Stimulated activated CD8-positive, alpha-beta memory T cell treated with anti-CD3 and anti-CD28 coated beads, Interleukin-7, amount 100 ng/mL, for 4 hours (primary cell): ENCODE measurements at places on chromosomes 3 and 15.

DNA sequence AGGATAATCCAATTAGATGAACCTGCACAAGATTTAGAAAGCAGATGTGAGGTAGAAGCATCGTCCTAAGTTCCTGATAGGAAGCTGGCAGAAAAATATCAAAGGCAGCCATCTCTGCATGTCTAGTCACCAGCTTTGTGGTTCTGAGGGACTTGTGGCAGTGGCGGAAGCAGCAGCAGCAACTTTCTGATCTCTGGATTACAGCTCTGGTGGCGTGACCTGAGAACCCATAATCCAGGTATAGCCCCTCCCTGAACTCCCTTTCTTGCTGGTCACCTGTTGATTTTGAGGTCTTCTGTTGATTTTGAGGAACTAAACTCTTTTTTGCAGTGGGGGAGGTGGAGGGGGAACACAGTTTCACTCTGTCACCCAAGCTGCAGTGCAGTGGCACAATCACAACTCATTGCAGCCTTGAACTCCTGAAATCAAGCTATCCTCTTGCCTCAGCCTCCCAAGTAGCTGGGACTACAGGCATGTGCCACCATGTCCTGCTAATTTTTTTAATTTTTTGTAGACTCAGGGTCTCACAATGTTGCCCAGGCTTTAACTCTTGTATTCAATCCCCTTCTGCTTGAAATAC, 7.9 kb downstream of the FSIP1 start:
- no peak for DNase-seq

- DNase-seq, result no peak
Observed at GRCh38 chr15:43941071-43941470, 114.3 kb downstream of the WDR76 start.

DNA sequence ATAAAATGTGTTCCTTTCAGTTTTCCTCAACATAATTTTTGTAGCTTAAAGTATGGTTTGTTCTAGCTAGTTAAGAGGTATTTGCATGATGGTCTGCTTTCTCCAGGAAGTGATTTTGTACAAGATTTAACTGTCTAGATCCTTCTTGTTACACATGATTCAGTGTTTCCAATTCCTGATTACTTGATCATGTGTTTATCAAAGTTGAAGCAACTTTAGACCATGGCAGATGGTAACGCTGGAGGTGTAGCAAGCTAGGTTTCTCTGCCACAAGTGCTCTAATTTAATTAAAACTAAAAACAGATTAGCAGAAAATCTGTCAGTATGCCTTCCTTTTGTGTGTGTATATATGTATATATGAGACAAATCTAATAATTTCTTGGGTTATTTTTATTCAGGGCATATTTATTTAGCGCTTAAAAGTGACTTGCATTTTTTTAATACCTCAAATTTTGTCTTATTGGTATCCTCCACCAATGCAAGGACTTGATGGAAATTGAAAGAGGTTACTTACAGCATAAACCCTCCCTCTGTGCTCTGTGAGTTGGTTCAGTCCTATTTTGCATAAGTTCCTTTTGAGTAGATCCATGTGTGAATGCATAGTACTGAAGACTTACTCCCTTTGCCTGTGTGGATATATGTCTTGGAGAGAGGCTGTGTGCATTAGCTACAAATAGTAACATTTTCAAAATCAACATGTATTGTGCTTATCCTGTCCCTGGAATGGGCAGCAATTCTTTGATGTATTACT, 157.3 kb upstream of the CGNL1 start:
- no peak for DNase-seq

- DNase-seq, result no peak
Observed at GRCh38 chr3:172074586-172074985, 35.2 kb downstream of the FNDC3B start.

- no peak for DNase-seq
Observed at GRCh38 chr3:159899166-159899565, 89.5 kb upstream of the IL12A start.

DNA sequence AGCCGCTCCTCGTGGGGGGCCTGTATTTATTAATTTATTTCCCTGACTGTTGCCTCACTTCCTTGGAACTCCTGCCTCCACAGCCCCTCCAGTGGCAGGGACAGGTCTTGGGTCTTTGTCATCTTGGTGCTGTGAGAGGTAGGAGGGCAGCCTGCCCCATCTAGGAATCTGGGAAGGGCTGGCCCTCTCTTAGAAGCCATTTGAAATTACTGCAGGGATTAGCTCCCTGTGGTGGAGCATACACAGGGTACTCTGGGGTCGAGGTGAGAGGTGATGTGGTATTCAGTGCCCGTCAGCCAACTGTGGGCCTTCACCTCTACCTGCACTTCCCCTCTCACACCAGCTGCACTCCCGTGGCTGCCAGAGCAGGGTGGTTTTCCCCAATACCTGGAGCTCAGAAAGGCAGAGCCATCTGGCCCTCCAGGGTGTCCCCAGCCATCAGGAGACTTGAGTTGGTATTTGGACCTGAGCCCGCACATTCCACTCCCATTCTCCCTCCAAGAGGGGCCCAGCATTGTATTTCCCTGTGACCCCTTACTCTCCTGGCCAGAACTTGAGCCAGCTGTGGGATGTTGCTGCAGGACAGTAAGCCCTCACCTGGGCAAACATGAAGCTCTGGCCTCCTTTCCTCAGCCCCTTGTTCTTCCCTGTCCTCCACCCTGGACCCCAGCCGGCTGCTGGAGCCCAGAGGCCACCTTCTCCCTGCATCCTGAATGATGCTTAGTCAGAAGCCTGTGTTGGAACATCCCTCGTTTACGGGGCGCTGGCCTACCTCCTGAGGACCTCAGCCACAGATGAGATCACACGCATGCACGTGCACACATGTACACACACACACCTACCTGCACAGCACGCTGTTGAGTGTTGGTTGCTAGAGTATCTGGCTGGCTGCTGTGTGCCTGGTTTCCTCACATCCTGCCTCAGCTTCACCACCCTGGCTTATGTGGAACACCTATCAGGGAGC, 2.0 kb upstream of the JMJD7 start:
- DNase-seq, result no peak

DNA sequence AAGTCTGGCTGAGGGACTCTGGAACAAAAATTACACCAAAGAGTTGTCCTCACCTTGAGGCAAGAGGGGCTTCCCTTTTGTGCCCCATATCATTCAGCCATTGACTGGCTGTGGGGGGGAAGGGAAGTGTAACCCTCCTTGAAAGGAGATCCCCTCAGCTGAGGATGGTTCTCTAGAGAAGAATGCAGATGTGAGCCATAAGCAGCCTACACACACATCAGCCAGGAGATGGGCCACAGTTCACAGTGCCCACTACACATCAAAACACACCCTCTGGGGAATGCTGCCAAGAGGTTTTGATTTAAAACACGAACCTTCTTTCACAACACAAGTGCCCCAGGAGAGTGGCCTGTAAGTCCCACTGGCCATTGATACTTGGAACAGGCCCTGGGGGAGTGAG, 231.2 kb upstream of the CTDSPL start:
- DNase-seq, result no peak

- no peak for DNase-seq
Observed at GRCh38 chr3:53142986-53143385, 12.8 kb upstream of the RFT1 start.

DNA sequence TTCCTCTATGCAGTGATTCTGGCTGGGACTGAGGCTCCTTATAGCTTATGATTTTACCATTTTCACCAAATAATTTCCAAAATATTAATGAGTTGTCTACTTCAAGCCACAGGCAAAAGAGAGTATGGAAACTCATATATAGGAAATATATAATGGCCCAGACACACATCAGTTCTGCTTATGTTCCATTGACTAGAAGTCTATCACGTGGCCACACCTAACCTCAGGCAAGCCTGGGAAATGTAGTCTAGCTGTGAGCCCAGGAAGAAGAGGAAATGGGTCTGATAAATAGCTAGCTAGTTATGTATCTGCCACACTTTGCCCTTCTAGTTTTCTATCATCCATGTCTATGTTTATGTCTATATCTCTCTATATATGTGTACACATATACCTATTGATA, 195.1 kb downstream of the OTOL1 start:
- DNase-seq, result no peak

DNA sequence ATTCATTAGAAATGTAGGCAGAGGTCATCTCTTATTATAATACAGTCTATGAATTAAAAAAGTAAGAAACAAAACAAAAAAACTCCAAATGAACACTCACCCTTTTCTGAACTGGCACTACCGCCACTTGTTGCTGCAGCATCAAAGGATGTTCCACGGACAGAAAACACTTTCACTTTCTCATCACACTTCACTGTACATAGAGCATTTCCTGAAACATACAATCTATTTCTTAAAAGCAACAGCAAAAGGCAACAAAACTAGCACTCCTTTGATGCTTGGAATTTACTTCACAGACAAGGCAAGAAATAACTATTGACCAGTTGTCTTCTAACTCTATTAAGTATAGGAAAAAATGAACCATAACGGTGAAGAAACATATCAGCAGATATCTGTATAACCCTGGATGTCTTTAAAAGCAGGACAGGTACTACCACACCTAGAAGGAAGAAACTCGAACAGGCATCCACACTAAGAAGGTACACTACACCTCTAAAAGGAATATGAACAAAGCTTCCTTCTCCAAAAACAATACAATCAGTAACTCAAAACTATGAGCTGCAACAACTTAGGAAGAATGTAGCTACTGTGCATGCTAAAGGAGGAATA, 24.9 kb downstream of the ETFA start:
- DNase-seq, result no peak

DNA sequence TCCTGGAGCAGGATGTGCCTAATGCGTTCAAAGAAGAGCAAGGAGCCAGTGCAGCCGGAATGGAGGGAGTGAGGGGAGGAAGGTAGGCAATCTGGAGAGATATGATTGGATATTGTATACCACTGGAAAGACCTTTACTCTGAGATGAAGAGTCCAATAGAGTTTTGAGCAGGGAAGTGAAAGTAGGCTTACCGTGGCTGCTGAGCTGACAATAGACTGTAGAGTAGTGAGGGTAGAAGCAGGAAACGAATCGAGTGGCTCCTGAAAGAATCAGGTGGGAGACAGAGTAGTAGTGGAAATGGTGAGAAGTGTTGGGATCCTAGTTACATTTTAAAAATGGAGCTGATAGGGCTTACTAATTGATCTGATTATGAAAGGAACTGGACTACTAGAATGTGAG, 51.8 kb upstream of the NUDT16 start:
- DNase-seq, result no peak

DNA sequence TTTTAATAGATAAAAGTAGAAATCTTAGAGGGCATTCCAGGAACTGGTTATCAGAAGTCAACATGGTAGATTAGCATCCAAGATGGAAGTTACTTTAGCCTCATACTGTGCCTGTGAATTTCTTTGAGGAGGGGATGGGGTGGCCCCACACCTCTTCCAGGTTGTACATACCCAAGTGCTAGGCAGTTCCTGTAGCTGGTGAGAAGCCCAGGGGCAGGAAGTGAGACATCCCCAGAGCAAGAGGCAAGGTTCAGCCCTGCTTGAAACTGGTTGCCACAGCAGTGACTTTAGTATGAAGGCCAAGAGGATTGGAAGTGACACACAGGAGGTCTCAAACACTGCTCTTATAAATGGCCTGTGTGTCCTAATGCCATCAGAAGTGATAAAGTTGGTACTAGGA, 11.9 kb downstream of the GTPBP8 start:
- DNase-seq, result no peak

- DNase-seq, result no peak
Observed at GRCh38 chr15:92394309-92395097, 822 bp downstream of the ST8SIA2 start.

DNA sequence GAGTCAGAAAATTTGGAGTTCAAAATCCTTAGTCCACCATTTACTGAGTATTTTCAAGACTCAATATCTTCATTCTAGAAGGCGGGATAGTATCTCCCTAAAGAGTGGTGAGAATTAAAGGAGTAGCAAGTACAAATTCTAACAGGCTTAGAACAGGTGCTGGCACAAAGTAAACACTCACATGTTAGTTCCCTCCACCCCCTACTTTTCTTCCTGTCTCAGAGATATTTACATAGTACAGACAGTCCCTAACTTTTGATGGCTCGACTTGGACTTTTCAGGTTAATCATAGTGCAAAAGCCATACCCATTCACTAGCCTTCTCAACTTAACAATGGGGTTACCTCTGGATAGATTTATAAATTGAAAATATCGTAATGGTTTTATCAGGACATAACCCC, 476.2 kb upstream of the RASGRP1 start:
- DNase-seq, result no peak

DNA sequence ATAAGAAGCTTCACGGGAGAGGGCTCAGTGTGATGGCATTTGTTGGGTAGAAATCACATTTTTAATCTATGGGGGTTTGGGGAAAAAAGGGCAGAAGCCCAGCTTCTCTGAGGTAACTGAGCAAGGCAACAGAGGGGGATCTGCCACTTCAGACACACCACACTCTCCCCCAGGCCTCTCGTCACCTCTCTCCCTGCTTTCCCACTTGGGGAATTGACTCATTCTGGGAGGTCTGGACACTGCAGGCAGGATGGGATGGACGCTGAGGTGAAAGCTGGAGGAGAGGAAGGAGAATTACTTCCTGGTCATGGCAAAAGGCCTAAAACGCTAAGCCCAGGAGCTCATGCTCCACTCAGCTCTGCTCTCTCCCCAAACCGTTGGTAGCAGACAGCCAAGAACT, 33.2 kb downstream of the MYO5C start:
- DNase-seq, result no peak

DNA sequence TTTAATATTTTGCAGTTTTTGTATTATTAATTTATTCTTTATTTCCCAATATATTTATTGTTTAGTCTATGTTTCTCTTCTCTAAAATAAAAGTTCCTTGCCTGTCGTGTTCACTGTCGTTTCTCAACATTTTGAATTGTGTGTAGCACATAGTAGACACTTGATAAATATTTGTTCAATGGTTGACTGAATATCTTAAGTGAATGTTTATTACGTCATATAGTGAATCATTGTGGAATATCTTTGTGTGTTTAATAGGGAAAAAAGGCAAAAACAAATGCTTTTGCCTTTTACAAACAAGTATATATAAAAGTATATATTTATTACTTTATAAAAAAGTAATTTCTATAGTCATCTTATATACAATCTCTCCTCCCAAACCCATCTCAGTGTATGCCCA, 572.3 kb downstream of the EPHA3 start:
- DNase-seq, result no peak

DNA sequence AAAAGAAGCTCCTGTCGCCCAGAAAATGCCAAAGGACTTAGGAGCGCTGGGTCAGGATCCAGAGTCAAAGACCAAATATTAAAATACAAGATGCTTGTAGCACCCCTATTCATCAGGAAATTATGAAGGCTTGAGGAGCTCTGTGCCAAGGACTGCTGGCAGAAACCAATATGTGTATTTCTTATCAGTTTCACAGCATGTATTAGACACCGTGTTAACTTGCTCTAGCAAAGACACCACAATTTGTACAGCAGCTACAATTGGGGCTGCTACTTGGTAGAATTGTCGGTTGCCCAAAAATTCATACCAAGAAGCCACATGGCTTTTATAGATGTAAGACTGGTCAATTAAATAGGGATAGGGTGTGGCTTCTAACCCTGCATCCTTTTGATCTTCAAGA, 128.8 kb downstream of the CD47 start:
- no peak for DNase-seq
